ENCODE measurements at places on chromosomes 11 and 22.

DNA sequence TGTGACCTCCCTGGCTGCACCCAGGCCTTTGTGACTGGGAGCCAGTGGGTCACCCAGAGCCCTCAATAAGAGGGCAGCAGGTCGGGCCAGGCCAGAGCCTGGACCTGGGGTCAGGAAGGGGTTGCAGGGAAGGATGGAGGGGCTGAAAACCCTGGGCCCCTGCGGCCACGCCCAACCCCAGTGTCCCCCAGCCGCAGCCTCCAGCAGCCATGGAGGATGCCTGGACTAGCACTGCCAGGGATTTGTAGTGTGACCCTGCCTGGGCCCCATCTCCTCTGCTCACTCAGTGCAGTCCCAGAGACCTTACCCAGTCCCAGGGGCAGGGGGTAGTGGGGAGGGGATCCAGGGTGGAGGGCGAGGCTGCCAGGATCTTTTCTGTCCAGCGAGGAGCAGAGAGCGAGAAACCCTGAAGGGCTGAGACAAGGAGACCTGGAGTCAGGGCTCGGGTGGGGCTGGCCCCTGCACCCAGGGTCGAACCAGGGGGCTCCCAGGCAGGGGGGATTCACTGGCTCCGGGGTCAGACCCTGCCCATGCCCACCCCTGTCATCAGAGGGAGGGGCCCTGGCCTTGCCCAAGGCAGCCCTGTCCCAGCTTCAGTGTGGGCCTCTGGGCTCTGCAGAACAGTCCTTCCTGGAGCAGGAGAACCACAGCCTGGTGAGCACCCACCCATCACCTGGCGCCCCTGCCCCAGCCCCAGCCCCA lies 187.5 kb downstream of the IGLL1 start:
- no peak for DNase-seq

- DNase-seq: no peak
Observed at GRCh38 chr11:76008474-76008873, 193.5 kb downstream of the UVRAG start.

GRCh38 chr11:36388951-36389350 lies 92.9 kb downstream of the PRR5L start:
- no peak for DNase-seq

DNA sequence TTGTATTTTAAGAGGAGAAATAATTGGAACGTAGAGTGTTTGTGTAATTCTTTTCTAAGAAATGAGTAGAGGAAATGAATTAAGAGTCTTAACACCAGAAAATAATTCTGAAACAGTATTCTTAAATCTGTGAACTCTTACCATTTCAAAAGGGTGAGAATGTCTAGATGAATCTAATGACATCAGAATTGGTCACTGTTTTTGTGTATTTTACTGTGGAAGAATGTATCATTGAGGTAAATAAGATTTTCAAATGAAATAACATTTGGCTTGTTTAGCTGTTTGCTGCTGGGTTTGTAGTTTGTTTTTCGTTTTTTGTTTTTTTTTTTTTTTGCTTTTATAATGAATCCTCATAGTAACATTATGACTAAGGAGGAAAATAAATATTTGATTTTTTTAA lies 97.6 kb downstream of the EMSY start:
- no peak for DNase-seq

GRCh38 chr11:12496181-12497025 lies 119.0 kb downstream of the PARVA start:
- DNase-seq: no peak

GRCh38 chr11:210122-210802 lies 2.8 kb downstream of the RIC8A start:
- DNase-seq: no peak

GRCh38 chr11:73312851-73313327 lies 4.8 kb downstream of the ARHGEF17 start:
- DNase-seq: no peak

DNA sequence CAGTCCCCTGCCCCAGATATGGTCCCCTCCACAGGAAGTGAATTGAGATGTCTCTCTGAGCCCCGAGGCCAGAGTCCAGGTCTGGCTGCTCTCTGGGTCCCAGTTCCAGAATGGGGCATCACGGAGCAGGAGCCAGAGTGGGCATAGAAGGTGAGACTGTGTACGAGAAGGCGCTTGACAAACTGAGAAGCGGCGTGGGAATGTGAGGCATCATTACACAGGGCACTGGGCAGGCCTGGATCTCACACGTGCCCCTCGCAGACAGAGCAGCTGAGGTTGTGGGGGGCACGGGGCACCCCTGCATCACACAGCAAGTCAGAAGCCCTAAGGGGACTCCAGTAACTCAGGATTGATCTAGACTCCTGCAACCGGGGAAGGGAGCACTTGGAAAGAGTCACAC lies 9.2 kb downstream of the STARD10 start:
- no peak for DNase-seq

DNA sequence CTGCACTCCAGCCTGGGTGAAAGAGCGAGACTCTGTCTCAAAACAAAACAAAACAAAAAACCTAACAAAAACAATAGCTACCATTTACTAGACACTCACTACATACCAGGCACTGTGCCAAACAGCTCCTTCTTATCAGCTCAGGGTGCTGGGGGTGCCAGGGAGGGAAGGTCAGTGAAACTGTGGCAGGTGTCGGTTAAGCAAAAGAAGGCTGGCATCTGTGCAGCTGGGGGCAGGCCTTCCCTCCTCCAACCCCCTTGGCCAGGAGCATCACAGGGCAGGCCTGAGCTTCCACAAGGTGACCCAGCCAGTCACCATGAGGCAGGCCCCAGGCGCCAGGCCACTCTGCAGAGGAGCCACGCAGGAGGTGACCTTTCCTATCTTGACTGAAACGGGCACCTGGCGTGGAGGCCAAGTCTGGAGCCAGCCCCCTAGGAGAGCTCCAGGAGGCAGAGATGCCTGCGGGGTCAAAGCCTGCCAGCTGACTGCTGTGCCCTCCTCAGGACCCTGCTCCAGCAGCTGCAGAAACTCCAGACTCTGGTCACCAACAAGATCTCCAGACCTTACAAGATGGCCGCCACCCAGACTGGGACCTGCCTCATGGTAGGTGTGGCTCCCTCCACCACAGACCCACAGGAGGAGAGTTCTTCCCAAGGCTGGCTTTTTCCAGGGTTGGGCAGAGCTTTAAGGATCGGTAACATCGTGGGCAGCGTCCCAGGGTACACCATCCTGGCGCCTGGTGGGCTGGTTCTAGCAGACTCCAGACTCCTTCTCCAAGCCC lies 31.3 kb upstream of the DGKZ start:
- no peak for DNase-seq

GRCh38 chr11:71454470-71455113 lies 1.6 kb downstream of the NADSYN1 start:
- no peak for DNase-seq

- no peak for DNase-seq
Observed at GRCh38 chr11:123532131-123532530, 102.1 kb downstream of the GRAMD1B start.

- DNase-seq: peak; percentile 63
Observed at GRCh38 chr11:13118194-13118593, 109.1 kb downstream of the RASSF10 start.

GRCh38 chr11:91156041-91156440 lies 933.2 kb upstream of the CHORDC1 start:
- no peak for DNase-seq

DNA sequence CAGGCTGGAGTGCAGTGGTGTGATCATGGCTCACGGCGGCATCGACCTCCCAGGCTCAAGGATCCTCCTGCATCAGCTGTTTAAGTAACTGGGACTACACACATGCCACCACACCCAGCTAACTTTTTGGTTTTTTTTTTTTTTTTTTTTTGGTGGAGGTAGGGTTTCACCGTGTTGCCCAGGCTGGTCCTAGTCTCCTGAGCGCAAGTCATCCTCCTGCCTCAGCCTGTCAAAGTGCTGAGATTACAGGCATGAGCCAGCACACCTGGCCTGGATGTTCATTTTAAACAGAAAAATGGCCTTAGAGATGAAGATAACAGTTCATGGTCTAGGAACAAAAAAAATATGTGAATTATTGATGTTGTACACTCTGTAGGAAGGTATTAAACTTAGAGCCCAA lies 13.6 kb upstream of the SLC25A18 start:
- no peak for DNase-seq

GRCh38 chr11:72673943-72674828 lies at the start of gene PDE2A:
TSS of gene PDE2A (minus strand) at chr11:72674422. CDS start at chr11:72674207, 215 bp downstream.
- no peak for DNase-seq

DNA sequence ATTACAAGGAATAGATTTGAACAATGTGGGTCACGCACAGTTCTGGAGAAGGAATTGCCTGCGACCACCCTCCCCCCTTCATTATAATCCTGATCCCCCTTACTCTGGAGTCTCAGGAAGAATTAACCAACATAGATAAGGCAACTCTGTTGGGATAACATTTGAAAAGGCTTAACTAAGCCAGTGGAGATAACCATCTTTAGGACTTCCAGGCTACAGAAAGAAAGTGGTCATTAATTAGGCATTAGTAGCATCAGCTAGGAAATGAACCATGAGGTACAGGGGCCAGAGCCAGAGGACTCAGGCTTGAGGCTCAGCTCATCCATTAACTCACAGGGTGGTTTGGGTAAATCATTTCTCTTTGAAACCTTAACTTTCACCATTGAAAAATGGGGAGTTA lies 720.0 kb upstream of the API5 start:
- no peak for DNase-seq

DNA sequence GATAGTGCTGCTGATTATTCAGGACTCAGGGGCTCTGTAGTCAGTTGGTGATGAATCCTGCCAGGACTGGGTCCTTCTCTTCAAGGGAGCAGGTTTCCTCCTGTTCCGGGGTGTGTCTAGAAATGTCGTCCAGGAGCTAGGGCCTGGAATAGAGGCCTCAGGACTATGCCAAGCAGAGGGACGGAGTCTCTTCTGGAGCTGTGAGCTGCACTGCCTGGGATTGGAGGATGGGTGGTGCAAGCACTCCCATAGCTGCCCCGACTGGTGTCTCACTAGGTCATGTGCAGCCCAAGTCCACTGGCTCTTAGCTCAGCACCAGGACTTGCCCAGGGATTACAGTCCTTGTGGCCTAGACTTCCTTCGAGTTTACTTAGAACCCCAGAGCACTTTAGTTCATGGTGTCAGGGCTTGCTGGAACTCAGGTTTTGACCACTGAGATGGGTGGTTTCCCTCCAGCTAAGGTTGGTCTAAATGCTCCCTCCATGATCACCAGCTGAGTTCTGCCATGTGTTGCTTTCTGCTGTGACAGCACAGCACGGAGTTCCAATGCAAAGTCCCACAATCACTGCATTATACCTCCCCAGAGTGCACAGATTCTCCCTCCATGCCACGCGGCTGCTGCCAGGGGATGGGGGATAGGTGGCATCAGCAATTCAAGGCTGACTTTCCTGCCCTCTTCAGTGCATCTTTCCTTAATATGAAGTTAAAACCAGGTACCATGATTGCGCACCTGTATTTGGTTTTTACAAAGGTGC lies 42.6 kb upstream of the SHANK2 start:
- no peak for DNase-seq

DNA sequence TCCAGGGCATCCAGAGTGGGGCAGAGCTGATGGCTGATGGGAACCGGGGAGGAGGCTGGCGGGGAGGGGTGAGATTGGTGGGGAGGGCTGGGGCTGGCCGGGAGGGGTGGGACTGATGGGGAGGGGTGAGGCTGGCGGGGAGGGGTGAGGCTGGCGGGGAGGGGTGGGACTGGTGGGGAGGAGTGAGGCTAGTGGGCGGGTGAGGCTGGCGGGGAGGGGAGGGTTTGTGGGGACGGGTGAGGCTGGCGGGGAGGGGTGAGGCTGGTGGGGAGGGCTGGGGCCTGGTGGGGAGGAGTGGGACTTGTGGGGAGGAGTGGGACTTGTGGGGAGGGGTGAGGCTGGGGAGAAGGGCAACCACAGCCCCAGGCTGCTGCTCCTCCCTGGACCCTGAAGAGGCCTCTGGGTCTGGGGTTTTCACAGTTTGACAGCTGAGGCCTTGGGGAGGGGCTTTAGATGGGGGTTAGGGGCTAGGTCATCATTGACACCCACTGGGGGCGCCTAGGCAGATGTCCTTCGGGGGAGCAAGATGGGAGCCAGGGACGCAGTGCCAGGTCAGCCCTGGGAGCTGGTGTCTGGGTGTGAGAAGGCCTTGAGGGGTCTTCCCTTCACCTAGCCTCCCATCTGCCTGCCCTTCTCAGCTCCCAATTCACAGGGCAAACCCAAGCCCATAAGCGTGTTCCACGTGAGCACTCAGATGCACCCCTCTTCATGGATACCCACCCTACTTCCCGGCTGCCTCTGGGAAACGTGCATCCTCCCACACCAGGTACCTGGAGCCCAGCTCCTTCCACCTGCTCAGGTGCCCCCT lies 26.7 kb downstream of the PARVG start:
- no peak for DNase-seq

DNA sequence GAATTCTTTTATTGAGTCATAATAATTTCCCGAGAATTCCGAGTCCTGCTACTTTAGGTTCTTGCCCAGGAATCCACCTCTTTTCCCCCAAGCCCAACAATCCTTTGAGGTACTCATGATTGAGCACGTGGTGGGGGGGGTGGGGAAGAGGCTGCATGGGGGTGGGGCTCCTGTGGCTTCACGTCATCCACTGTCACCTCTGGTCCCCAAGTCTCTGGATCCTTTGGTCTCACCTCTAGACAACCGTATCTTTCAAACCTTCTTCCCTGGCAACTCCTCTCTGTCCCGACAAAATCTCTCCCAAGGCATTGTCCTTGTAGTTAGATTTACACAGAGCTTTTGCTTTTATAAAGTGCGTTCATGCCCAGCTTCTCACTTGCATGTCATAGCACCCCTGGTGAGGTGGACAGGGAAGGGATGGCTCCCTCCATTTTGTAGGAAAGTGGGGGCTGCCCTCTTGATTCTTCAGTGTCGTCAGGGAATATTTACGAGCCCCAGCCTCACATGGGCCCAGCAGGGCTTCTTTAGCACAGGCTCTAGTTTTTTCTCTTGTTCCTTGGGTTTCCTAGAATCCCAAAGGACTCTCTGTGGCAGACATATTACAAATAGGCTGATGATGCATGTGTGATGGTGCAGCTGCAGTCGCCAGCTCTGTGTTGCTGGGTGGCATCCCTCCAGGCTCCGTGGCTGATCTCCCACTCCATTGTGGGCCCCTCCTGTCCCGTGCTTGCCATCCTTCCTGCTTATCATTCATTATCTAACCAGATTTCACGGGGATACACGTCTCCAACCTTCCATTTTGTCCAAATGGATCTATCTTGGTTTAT lies 8.4 kb downstream of the UCP3 start:
- DNase-seq: no peak

All from pulmonary artery endothelial cell (primary cell).